ENCODE measurements at places on chromosomes 3 and 15.

DNA sequence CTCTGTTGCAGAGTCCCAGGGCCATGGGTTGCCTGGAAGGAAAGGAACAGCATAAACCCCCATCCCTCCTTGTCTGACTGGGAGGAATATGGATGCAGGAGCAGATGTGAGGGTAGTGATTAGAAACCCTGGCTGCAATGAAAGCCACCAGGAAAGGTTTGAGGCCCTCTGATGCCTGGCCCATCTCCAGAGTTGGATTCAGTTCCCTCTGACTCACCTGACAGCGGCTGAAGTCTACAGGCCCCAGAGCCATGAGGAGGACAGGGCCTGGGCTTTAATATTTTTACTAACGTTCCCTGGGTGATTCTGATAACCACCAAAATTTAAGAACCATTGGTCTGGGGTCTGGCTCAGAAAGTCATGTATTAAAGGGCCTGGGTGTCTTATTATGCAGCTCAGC lies 214.0 kb downstream of the EPHB1 start:
- DNase-seq: no peak

DNA sequence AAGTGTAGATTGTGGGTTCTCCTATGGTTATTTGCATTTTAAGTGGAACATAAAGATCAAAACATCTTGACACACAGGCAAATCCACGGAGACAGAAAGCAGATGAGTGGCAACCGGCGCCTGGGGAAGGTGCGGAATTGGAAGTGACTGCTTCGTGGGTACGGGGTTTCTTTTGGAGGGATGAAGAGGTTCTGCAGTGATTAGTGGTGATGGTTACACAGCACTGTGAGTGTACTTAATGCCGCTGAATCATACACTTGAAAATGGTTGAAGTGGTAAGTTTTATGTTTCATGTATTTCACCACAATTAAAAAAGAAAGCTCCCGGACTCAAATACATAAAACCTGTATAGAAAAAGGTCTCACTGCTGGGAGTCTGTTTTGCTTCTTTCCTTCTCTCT lies 18.5 kb upstream of the VPS33B start:
- no peak for DNase-seq

DNA sequence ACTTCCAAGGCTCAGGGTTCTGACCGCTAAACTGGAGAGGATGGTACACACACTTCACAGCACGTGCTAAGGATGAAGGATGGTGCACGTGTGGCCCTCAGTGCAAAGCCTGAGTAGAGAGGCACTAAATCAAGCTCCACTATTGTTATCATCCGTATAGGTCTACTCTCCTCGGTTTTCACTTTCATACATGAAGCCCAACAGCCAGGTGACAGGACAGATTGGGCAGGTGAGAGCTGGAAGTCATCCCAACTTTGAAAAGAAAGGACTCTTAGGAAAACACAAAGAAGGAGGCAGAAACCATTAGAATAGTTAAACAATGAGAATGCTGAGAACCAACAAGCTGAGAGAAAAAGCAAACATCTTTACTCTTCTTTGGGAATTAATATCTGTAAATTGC lies 21.1 kb downstream of the MAGI1 start:
- no peak for DNase-seq

GRCh38 chr15:98649472-98650416 lies 1.4 kb downstream of the IGF1R start:
- DNase-seq: peak; percentile 75

- no peak for DNase-seq
Measured at GRCh38 chr3:40851836-40852235, 327.1 kb downstream of the ZNF621 start.

- DNase-seq: no peak
Measured at GRCh38 chr15:51046799-51047449, 47.8 kb downstream of the TNFAIP8L3 start.

GRCh38 chr15:88954431-88955277 lies 41.5 kb upstream of the MFGE8 start:
- peak; percentile 75 for DNase-seq

GRCh38 chr15:57312318-57313133 lies 63.8 kb upstream of the CGNL1 start:
- no peak for DNase-seq

DNA sequence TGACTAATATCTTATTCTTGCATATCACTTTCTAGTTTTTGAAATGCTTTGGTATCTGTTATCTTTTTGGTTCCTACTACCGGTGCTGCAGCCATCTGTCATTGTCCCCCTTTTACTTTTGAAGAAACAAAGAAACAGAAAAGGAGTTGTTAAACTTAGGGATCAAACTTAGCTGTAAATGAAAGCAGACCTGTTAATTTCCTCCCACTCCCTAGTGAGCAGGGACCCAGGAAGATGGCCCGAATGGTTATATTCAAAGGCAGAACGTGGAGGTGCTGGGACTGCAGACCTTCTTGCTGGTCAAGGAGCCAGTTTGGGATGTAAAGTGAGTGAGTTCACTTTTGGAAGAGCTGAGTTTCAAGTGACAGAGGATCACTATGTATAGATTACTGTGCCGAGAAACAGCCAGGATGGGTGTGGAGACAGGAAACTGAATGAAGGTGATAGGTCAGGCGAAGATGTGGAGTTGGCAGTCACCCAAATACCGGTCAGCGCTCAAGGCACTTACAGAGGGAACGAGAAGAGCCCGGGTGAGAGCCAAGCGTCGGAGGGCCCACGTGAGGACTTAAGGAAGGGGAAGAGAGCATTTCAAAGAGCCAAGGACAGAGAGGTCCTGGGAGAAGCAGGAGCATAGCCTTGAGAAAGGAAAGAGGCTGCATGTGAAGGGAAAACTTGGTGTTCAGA lies 20.1 kb downstream of the KBTBD8 start:
- DNase-seq: no peak

DNA sequence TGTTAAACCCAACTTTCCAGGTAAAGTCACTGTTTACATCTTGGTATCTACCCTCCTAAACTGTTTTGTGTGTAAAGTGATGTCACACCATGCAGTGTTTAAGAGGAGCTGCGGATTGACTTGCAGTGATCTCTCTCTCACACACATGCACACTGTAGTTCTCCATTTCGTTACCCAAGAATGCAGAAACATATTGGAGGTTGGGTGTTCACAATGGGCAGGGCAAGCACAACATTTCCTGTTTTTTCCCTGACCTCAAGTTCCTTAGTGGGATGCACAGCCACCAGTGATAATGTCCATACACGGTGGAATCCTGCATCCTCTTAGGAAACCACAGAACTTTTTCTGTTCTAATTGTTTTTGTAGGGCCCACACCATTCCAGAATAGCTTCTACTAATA lies 85.3 kb upstream of the CFAP20DC start:
- no peak for DNase-seq

DNA sequence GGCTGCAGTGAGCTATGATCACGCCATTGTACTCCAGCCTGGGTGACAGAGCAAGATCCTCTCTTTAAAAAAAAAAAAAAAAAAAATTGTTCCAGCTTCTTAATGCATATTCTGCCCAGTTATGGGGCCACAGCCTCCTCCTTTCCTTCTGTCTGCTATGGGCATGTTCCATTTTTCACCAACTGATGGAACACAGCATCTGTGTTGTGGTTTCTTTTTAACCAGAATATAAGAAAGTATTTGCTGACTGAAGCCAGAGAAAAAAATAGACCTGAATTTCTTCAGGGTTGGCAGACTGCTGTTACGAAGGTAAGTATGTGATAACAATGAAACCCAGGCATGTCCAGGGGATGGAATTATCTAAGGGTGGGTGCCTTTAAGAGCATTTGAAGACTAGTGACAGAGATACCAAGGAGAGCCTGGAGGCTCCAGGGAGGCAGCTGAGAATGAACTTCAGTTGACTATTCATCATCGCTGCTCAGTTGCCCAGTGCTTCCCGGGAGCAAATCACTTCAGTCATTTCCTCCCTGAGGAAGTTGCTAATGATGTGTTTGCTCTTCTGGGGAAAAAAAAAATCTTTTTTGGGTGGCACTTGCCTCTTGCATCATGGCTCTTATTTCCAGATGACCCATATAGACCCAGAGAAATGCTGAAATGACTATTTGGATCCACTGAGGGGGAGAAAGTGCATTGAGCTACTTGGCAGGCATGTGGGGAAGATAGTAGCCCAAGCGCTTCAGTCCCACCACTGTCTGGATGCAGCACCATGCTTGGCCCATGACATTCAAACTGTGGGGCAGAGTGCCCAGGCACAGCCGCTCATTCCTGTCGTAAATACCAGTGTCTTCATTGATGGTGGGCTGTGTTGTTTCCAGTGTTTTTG lies 14.5 kb downstream of the NCBP2 start:
- no peak for DNase-seq

DNA sequence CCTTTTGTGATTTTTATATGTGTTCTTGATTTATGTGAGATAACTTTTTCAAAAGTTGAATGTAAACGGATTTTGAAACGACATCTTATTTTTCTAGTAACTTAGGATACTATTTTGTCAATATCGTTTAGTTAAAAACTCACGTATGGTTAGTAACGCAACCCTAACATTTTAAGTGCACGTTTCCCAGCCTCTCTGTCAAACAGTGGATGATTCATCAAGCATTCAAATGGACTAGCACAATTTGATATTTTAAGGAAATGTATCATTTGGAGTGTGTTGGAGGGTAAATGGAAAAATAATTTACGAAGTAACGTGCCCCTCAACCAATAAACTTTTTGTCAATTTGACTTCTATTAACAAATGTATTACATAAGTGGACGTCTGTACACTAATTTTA lies 23.3 kb downstream of the RTP3 start:
- DNase-seq: no peak

GRCh38 chr3:125434582-125435011 lies 59.5 kb upstream of the ZNF148 start:
- no peak for DNase-seq

- no peak for DNase-seq
Measured at GRCh38 chr3:126015075-126015474, 46.1 kb downstream of the ROPN1B start.

DNA sequence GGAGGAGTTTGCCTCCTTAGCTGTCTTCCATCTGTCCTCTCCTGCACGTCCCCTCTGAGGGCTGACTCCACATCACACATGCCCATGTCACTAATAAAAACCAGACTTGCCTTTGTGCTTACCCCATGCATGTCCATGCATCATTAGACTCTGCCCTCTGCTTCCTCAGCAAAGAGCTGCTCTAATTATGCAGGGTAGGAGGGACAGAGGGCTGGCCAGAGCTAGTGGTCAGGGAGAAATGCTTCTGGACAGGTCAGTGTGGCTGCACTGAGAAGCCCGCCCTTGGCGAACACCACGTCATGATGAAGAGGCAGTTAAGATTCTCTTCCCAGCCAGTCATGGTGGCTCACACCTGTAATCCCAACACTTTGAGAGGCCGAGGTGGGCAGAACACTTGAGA lies 8.9 kb downstream of the CA12 start:
- no peak for DNase-seq

DNA sequence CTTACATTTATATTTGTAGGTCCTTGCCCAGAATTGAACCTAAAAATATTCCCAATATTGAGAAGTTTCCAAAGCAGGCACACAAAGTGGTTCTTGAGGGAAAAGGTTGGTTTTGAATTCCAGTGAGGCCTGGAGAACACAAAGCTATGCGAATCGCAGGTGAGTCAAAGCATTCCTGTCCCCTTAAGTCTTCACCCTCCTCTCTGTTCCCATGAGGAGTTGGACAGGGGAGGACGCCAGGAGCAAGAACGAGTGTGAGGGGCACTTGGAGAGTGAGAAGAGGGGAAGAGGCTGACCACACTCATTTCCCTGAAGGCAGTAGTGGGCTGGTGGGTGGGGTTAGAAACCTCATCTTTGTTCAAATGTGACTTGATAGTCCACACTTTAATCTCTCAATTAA lies 185.8 kb upstream of the EOMES start:
- DNase-seq: no peak

DNA sequence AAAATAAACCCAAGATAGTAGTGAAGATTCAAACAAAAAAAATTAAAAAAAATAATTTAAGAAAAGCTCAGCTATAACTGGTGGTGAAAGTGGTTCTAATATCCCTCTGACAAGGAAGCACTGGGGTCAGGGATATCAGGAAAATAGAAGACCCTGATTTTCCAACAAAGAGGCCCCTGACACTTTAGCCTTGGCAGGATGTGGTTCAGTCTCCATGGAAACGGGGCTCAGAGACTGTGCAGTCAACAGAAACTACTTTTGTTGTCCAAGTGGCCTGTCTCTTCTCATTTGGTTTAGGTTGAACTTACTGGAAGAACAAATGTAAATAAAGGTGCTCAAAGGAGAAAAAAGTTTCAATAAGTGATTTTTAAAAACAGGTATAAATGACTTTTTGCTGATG lies 27.2 kb downstream of the INTS14 start:
- peak; percentile 61 for DNase-seq

DNA sequence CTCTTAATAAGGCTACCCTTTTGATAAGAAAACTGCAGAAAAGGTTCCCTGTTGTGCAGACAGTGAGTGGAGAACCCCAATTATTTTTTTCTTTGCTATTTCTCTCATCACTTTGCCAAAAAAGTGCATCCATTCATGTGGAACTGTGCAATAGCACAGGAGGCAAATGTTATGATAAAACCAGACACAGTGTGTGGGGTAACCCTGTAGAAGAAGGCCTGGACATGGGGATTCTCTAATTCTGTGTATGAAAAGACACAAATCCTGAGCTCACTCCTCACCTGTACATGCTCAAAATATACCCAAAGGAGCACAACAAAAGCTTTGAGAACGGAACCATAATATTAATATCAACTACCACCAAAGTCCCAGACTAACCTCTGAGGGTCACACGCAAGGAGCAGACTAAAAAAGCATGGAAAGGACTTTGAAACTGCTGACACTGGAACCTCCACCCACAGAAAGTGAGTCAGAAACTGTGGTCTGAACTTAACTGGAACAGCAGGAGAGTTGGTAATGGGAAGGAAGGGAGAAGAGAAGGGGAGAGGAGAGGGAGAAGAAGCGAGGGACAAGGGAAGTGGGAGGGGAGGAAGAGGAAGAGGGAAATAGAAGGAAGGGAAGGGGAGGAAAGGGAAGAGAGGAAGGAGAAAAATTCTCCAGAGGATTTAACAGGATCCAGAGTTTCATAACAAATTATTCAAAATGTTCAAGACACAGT lies 299.9 kb downstream of the TBC1D5 start:
- DNase-seq: no peak

- no peak for DNase-seq
Measured at GRCh38 chr15:63856711-63857460, 23.1 kb upstream of the HERC1 start.

- no peak for DNase-seq
Measured at GRCh38 chr3:157375342-157375986, 61.2 kb upstream of the PTX3 start.

GRCh38 chr15:56832125-56832524 lies 86.3 kb upstream of the TCF12 start:
- DNase-seq: no peak

DNA sequence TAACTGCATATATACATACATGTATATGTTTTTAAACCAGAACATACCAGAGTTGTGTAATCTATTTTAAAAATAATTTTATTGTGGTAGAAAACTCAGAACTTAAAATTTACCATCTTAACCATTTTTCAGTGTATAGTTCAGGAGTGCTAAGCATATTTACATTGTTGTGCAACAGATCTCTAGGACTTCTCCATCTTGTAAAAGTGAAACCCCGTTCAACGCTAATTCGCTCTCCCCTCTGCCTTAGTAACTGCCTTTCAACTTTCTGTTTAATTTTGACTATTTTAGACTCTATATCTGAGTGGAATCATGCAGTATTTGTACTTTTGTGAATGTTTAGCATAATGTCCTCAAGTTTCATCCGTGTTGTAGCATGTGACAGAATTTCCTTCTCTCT lies 51.8 kb upstream of the SSR3 start:
- DNase-seq: peak; percentile 43

- DNase-seq: no peak
Measured at GRCh38 chr3:48660800-48661400, 1.8 kb downstream of the CELSR3 start.

GRCh38 chr3:121566773-121567172 lies 976 bp upstream of the ARGFX start:
- DNase-seq: no peak

- DNase-seq: peak; percentile 64
Measured at GRCh38 chr3:122415104-122415744, 638 bp downstream of the WDR5B start.
